ENCODE measurements at places on chromosomes 1 and 21. TPM values are rescaled to one million over a fixed set of nuclear protein-coding genes. Genes with fewer than 3 reads are reported as not detected.

TMEM63A gene
- 473 TPM for total RNA-seq

CD5L gene
- total RNA-seq = not detected

WNT4 gene
- total RNA-seq = not detected

PRAMEF27 gene
- not detected for total RNA-seq

FMO4 gene
- 3.7 TPM for total RNA-seq

PIK3CD gene
- 246 TPM for total RNA-seq

SFN gene
- 1.6 TPM for total RNA-seq

RO60 gene
- 66.4 TPM for total RNA-seq
